Activated CD4-positive, alpha-beta T cell treated with anti-CD3 and anti-CD28 coated beads for 36 hours (primary cell): ENCODE measurements at places on chromosomes 4 and X. TPM values are rescaled to one million over a fixed set of nuclear protein-coding genes. Genes with fewer than 3 reads are reported as not detected.

DNA sequence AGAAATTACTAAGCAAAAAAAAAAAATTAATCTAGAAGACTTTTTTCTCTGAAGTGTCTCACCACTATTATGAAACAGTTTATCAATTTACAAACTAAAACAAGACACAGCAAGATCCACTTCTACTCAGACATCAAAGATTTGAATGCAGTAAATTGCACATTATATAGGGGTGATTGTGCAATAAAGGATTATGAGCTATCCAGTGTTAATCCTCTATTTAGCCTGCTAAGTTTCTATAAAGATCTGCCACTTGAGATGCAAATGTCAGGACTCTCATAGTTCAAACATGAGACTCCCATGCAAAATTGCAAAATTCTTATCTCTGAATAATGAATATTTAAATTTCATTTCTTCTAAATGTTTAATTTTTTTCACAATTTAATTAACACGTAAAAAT is 2.2 kb downstream of the TECRL start:
- no peaks in the 10 kb centered on the region for H3K36me3 ChIP-seq
- no peak for DNase-seq
- H3K27ac ChIP-seq: no peak overlapping the region
- H3K4me1 ChIP-seq: no peaks in the 10 kb centered on the region
- no peaks in the 10 kb centered on the region for H3K27me3 ChIP-seq

WAS gene
- 102 TPM for total RNA-seq

MND1 gene
- total RNA-seq: 34.1 TPM

- H3K4me3 ChIP-seq: no peak overlapping the region
- H3K36me3 ChIP-seq: peaks cover 24% of the 10 kb centered on the region
- no peaks in the 10 kb centered on the region for H3K27me3 ChIP-seq
- no peak overlapping the region for H3K27ac ChIP-seq
Observed at GRCh38 chr4:139018971-139019758, 3.6 kb downstream of the NOCT start.

TNIP2 gene
- 50.6 TPM for total RNA-seq

DNA sequence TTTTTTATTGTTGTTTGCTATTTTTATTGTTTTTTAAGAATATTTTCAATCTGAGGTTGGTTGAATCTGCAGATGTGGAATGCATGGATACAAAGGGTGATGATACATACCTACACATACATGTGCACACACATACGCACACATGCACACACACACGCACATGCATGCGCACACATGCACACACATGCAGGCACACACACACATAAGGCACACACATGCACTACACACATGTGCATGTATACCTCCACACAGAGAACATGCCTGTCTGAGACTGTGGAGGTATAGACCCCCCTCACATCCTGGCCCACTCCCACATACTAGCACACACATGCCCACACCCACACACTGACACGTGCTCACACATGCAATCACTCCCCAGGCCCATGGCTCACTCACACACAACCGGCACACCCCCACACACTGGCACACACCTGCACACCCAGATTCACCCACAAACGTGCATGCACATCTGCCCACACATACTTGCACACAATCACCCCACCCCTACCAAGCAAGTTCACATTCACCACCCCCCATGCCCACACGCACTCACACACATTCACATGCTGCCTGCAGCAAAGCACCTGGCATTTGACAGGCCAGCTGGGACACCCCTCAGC is 97.6 kb upstream of the AFAP1 start:
- H3K27ac ChIP-seq: no peak overlapping the region
- H3K4me1 ChIP-seq: peaks cover 6% of the 10 kb centered on the region
- no peak for DNase-seq
- H3K36me3 ChIP-seq: no peaks in the 10 kb centered on the region
- H3K4me3 ChIP-seq: no peak overlapping the region

DNA sequence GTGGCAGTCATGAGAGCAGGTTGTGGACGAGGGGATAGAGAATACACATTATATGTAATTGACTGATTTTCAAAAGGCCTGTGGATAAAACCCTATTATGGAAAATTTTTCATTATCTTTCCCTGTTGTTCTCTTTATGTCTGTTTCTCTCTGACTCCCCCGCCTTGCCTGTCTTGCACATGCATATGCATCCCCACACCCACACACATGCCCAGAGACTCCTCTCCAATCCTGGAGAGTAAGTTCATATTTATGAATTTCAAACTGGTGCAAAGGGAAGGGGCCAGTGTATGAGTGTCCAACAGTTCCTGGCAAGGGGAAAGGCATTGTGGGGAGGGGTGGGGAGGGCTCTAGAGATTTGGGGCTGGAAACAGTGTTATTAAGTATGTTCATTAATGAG is 60.8 kb upstream of the ARHGAP36 start:
- H3K36me3 ChIP-seq: no peaks in the 10 kb centered on the region
- DNase-seq: no peak
- H3K4me3 ChIP-seq: no peak overlapping the region
- no peak overlapping the region for H3K27ac ChIP-seq

DNA sequence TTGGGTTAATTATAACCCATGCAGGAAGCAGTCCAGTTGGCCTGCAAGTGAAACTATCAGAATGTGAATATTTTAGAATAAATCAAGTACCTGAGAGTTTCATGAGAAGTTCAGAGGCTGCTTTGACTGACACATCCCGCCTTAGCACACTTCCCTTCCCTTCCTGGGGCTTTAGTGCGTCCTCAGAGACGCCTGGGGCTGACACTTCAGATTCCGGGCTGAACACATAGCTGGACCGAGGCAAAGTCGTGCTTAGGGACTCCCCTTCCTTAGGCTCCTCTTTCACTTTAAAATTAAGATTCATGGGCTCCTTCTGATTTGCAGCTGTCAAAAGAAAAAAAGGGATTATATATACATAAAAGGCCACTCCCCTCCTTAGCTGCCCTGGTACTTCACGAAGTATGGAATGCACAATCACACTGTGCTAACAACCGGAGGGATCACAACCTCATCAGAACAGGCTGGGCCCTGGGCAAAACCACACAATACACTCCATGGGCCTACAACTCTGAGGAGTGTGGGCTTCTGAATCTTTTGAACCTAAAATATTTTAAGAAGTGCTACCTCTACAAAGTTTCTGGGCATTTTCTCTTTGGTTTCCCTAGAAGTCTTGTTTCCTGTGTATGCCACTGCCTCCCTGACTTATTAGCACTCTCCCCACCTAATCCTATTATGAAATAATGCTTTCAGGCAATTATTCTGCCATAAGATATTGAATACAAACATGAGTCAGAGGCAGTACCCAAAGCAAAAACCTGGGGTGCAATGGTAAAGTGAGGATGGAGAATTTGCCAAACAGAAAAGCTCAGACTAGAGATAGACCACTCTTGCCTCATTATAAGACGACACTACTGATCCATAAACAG is 68.2 kb downstream of the ZNF827 start:
- DNase-seq: no peak
- no peak overlapping the region for H3K27ac ChIP-seq
- H3K36me3 ChIP-seq: peaks cover 36% of the 10 kb centered on the region
- peaks cover 29% of the 10 kb centered on the region for H3K4me1 ChIP-seq
- no peaks in the 10 kb centered on the region for H3K27me3 ChIP-seq

DNA sequence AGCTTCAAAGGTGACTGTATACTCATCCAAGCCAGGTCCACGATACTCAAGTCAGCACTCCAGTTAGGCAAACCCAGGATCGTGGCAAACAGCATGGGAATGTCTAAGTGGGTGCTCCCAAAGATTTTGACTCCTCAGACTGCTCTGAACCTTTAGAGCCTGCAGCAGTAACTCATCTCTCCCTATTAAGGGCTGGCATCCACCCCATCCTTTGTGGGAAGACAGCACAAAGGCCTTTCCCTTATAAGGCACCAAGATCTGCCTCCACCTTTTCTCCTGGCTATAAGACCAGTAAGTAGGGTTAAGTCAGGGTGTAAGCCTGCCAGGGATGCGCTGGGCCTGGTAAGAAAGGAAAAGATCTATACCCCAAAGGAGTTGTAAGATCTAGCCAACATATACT is 23.6 kb upstream of the SLC25A43 start:
- no peaks in the 10 kb centered on the region for H3K4me1 ChIP-seq
- H3K36me3 ChIP-seq: no peaks in the 10 kb centered on the region
- H3K27ac ChIP-seq: no peak overlapping the region
- no peak for DNase-seq
- peaks cover 4% of the 10 kb centered on the region for H3K27me3 ChIP-seq

DNA sequence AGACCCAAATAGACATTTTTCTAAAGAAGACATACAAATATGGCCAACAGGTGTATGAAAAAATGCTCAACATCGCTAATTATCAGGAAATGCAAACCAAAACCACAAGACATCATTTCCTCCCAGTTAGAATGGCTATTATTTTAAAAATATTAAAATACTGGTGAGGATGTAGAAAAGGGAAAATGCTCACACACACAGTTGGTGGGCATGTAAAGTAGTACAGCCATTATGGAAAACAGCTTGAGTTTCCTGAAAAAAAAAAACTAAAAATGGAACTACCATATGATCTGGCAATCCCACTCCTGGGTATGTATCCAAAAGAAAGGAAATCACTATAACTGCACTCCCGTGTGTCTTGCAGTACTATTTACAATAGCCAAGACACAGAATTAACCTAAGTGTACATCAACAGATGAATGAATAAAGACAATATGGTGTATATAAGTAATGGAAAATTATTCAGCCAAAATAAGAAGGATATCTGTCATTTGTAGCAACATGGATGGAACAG is 128.9 kb upstream of the DKK2 start:
- H3K4me3 ChIP-seq: no peak overlapping the region
- no peaks in the 10 kb centered on the region for H3K4me1 ChIP-seq
- no peak overlapping the region for H3K27ac ChIP-seq

NEUROG2 gene
- total RNA-seq: 0.11 TPM

KIF4A gene
- 21.2 TPM for total RNA-seq

PNMA6F gene
- total RNA-seq: not detected

- no peak overlapping the region for H3K4me3 ChIP-seq
- no peaks in the 10 kb centered on the region for H3K4me1 ChIP-seq
- peaks cover 2% of the 10 kb centered on the region for H3K27me3 ChIP-seq
- DNase-seq: no peak
Observed at GRCh38 chrX:38571058-38571457, 9.7 kb downstream of the TSPAN7 start.

GRCh38 chr4:72489267-72489666 is 79.8 kb downstream of the ADAMTS3 start:
- no peak overlapping the region for H3K27ac ChIP-seq
- H3K36me3 ChIP-seq: no peaks in the 10 kb centered on the region
- no peak overlapping the region for H3K4me3 ChIP-seq
- H3K27me3 ChIP-seq: no peaks in the 10 kb centered on the region

NFKB1 gene
- total RNA-seq: 174 TPM
